A549 treated with RU486 at 1 μM for 4 hours (cell line): ENCODE measurements at places on chromosomes 6 and 20. TPM values are rescaled to one million over a fixed set of nuclear protein-coding genes. Genes with fewer than 3 reads are reported as not detected.

OR2J2 gene
- total RNA-seq = not detected in 5 replicates

GTSF1L gene
- not detected in 5 replicates for total RNA-seq

OXT gene
- total RNA-seq = not detected in 5 replicates

CAGE1 gene
- 0.10 TPM in 1 of 5 replicates, not detected in the others for total RNA-seq

AARS2 gene
- 5.1 to 7.7 TPM (median 6.4 TPM) in 5 replicates for total RNA-seq

VSX1 gene
- 0.74 to 1.6 TPM (median 1.1 TPM) in 5 replicates for total RNA-seq

CENPB gene
- total RNA-seq = 91.1 to 129 TPM (median 119 TPM) in 5 replicates

ISM1 gene
- 0.16 to 0.56 TPM (median 0.37 TPM) in 5 replicates for total RNA-seq

SDC4 gene
- 119 to 141 TPM (median 134 TPM) in 5 replicates for total RNA-seq

WFDC8 gene
- not detected in 5 replicates for total RNA-seq

PLA2G7 gene
- 0.11 TPM in 1 of 5 replicates, not detected in the others for total RNA-seq

ADAM33 gene
- 0.06 TPM in 1 of 5 replicates, not detected in the others for total RNA-seq

FOXA2 gene
- 12.9 to 20.9 TPM (median 19.3 TPM) in 5 replicates for total RNA-seq

CPXM1 gene
- not detected in 5 replicates for total RNA-seq

RAB44 gene
- total RNA-seq = 0.02 to 0.06 TPM (median 0.04 TPM) in 4 of 5 replicates, not detected in the other

TCP11 gene
- not detected in 5 replicates for total RNA-seq

SFTA2 gene
- not detected in 5 replicates for total RNA-seq

PNRC1 gene
- 8.9 to 23.5 TPM (median 22.3 TPM) in 5 replicates for total RNA-seq

HLA-G gene
- 0.13 TPM in 1 of 5 replicates, not detected in the others for total RNA-seq

TRIM10 gene
- not detected in 5 replicates for total RNA-seq

CST2 gene
- total RNA-seq = 0.23 to 0.53 TPM (median 0.38 TPM) in 3 of 5 replicates, not detected in the others

SIM1 gene
- total RNA-seq = not detected in 5 replicates

RIPPLY2 gene
- total RNA-seq = 0.46 to 0.91 TPM (median 0.84 TPM) in 3 of 5 replicates, not detected in the others

ZBP1 gene
- total RNA-seq = 0.07 to 0.10 TPM in 2 of 5 replicates, not detected in the others
